ENCODE measurements at places on chromosomes 3 and 15.

- no peak for DNase-seq
These were observed 13.4 kb downstream of the TMEM207 start for GRCh38 chr3:190436331-190436730.

DNA sequence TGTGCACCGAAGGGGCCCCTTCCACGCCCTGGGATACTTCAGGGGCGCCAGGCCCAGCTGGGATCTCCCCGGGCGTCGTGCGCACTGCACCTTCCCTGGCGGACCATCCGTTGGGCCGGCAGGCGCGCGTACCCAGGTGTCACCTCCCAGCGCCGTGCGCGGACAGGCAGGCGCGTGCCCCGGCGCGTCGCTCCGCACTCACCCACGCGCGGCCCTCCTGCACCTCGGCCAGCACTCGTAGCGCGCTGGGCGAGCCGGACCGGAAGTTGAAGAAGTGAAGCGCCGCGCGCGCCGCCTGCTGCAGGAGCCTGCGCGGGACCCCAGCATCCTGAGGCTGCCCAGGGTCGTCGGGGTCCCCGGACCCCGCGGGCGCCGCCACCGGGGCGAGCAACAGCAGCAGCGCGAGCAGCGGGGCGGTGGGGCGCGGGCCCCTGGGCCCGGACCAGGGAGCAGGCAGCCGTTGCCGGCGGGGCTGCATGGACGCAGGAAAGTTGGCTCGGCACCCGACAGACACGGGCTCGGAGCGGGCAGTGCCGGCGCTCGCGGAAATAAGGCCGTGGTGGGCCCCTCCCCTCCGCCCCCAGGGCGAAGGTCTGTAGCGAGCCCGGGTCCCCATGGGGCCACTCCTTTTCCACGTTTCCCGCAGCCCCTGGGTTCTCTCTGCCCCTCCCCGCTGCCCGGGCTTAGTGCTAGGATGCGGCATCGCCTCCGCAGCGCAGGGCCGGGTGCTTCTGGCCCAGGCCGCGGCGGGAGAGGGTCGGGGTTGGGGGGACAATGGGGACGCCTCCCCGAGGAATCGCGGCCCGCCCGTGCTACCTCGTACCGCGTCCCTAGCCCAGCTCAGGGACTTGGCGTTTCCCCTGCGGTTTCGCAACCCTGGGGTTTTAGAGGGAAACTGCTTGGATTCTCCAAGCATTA lies at the start of gene RARRES1:
Gene RARRES1, minus strand, starts transcription at position 520 of the 918 bp plus-strand sequence. Its CDS starts 42 bp downstream, at position 478.
- peak; percentile 39 for DNase-seq

- no peak for DNase-seq
These were observed 21.7 kb downstream of the CLDN11 start for GRCh38 chr3:170440344-170440743.

DNA sequence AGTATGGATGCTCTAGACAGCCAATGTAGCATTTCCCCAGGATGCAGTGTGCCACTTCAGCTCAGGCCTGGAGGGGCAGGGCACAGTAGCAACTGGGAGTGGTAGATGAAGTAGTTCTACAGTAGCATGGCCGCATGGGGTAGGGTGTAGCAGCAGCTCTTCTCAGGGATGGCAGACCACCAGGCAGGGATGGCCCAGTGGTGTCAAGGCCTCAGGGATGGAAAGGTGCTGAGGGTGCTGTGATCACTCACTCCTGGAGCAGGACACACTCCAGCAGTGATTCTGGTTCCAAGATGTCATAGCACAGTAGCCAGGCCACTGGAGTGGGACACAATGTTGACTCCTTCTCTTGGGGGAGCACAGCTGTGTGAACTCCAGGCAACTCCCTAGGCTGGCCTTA lies 210.9 kb upstream of the LYSMD4 start:
- DNase-seq, result no peak

- DNase-seq, result no peak
These were observed 160.2 kb upstream of the RASGRP1 start for GRCh38 chr15:38724827-38725226.

DNA sequence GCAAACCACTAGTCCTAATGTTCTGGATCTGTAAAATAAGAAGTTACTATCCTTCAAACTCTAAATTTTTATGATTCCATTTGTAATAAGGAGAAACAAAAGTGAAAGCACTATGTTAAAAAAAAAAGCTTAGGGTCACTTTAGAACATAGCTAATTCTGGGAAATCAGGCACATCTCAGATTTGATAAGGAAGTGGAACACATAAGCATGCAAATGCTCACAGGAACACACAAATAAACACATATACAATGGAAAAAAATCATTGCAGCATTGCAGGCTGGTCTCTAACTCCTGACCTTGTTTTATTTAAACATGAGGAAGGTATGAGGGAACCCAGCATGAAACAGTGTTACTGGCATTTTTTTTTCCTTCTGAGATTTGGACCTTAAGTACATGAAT lies 63.2 kb upstream of the TNFSF10 start:
- no peak for DNase-seq

- DNase-seq, result no peak
These were observed 1237.9 kb downstream of the ROBO2 start for GRCh38 chr3:78277801-78278200.

DNA sequence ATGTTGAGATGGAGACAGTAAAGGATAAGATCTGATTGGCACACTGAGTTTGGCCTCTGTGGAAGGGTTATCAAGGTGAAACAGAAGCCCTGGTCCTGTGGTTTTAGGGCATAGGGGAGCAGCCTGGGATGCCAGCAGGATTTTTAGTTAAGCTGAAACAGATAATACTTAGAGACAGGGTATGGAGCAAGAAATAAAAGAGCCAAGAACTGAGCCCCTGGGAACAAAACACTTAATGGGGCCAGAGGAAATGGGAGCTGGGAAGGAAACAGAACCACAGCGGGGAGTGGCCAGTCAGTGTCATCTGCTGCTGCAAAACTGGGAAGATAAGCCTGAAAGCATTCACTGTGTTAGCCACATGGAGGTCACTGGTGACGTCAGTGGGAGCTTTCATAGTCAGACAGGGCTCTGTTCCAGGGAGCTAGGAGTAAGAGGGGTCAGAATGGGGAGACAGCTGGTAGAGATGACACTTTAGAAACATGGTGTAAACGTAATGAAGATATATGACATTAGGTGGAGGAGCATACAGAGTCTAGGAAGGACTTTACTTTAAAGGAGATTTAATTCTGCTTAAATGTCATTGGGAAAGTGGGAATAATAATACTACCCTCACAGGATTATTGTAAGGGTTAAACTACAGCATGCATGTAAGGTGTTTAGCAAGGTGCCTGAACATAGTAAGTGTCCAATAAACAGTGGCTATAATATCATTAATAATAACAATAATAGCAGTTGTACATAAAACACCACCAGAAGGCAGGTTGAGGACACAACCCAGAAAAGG lies 172.7 kb upstream of the CTNNB1 start:
- DNase-seq, result peak; percentile 47

DNA sequence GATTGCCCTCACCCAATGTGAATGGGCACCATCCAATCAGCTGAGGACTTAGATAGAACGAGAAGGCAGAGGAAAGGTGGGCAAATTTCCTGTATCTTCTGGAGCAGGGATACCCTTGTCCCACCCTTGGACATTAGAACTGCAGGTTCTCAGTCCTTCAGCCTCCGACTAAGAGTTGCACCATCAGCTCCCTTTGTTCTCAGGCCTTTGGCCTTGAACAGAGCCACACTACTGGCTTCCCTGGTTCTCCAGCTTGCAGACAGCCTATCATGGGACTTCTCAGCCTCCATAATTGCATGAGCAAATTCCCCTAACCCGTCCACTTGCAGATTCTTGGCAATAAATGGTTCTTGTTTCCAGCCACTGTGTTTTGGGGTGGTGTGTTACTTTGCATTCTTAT lies 102.4 kb downstream of the LSM3 start:
- no peak for DNase-seq

- DNase-seq, result peak; percentile 78
These were observed 621.7 kb upstream of the AGTR1 start for GRCh38 chr3:148075771-148076716.

DNA sequence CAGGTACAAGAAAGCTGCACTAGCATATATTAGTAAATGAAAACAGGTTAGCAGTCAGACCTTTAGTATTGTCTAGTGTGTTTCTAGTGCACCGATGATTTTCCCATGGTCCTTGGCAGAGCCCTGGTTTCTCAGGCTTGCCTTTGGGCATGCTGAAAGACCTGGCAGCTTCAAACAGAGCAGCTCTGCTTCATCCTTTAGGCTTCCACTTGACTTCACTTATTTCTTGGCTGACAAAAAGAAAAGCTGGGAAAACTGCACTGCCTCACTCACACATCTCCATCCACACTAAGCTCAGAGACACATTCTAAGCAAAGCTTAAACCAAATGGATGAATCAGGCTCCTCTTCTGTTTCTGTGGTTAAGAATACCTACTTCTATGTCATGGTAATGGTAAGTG lies 374.8 kb upstream of the PDZRN3 start:
- DNase-seq, result peak; percentile 12

DNA sequence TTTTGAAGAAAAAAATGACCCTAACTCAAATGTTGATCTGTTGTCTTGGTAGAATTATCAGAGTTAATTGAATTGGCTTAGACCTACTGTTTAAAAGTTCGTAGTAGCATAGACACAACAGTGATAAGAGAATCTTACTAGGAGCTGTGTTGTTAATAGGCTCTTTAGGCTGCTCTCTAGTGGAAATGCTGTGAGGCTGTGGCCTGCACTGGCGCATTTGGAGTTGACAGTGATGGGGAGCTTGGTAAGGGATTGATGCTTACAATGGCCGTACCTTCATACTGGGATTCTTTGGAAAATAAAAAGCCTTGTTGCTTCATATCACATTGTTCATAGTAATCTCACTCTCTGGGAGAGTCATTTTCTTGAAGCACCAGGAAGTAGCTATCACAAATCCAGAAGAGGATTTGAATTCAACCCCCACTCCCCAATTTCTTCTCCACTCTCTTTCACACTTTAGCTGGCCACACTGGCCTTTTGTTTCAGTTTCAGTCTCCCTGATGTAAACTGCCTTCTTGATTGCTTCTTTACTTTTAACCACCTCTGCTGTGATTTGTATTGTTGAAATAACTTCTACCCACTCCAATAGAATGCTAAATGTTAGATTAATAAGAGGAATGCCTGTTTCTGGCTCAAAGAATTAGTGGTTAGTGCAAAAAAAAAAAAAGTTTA lies 56.6 kb downstream of the CEP63 start:
- DNase-seq, result no peak

Measured in fibroblast of skin of scalp (primary cell).